ENCODE measurements at places on chromosomes 5 and 9. TPM values are rescaled to one million over a fixed set of nuclear protein-coding genes. Genes with fewer than 3 reads are reported as not detected.

Gene CATSPER3
- total RNA-seq, result not detected

Gene FCN2
- total RNA-seq, result not detected

Gene PCDHGA10
- total RNA-seq, result 12.2 TPM

Gene BTNL9
- not detected for total RNA-seq

Gene C9orf153
- total RNA-seq, result not detected

Gene SEMA4D
- total RNA-seq, result 1.6 TPM

Gene PDCD1LG2
- total RNA-seq, result 59.6 TPM

Gene ANKRD33B
- 1.6 TPM for total RNA-seq

Gene COL15A1
- 1.7 TPM for total RNA-seq

Gene RPL35
- 1,986 TPM for total RNA-seq

Gene ADAMTS12
- 54.8 TPM for total RNA-seq

Gene PCA3
- not detected for total RNA-seq

Gene CEL
- total RNA-seq, result under 0.01 TPM

Gene DBH
- not detected for total RNA-seq

Gene TEK
- 25.8 TPM for total RNA-seq

Gene ELOVL7
- not detected for total RNA-seq

Gene AGXT2
- under 0.01 TPM for total RNA-seq

Gene PRDM9
- not detected for total RNA-seq

Gene TAF11L10
- total RNA-seq, result not detected

Gene SPINK7
- not detected for total RNA-seq

Gene GABRP
- total RNA-seq, result not detected

Gene LHX3
- not detected for total RNA-seq

All from fibroblast of villous mesenchyme (primary cell).